ENCODE measurements at places on chromosomes 11 and 22.

GRCh38 chr11:126115127-126115495 lies 52.4 kb upstream of the CDON start:
- no peak for DNase-seq

GRCh38 chr22:35231585-35232084 lies 25.7 kb upstream of the HMGXB4 start:
- DNase-seq: peak; percentile 39

GRCh38 chr22:40407021-40407761 lies 36.8 kb downstream of the SGSM3 start:
- DNase-seq: no peak

- DNase-seq: no peak
Observed at GRCh38 chr22:25051073-25051472, 98.6 kb downstream of the KIAA1671 start.

- DNase-seq: no peak
Observed at GRCh38 chr11:6481924-6482275, 599 bp downstream of the TIMM10B start.

DNA sequence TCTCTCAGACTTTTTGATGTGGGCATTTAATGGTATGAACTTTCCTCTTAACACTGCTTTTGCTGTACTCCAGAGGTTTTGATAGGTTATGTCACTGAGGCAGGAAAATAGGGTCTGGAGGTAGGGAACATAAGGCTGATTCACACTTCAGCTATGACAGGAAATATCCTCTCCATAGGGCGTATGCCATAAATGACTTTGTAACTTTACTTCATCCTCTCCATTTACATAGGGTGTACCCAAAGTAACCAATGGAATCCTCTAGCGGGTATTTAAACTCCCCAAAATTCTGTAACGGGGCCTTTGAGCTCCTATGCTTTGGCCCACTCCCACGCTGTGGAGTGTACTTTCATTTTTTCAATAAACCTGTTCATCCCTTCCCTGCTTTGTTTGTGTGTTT lies 49.5 kb downstream of the OR2AT4 start:
- DNase-seq: no peak

GRCh38 chr11:3091846-3092602 lies 34.8 kb upstream of the CARS1 start:
- peak; percentile 78 for DNase-seq

- no peak for DNase-seq
Observed at GRCh38 chr11:134711588-134711987, 299.5 kb upstream of the B3GAT1 start.

DNA sequence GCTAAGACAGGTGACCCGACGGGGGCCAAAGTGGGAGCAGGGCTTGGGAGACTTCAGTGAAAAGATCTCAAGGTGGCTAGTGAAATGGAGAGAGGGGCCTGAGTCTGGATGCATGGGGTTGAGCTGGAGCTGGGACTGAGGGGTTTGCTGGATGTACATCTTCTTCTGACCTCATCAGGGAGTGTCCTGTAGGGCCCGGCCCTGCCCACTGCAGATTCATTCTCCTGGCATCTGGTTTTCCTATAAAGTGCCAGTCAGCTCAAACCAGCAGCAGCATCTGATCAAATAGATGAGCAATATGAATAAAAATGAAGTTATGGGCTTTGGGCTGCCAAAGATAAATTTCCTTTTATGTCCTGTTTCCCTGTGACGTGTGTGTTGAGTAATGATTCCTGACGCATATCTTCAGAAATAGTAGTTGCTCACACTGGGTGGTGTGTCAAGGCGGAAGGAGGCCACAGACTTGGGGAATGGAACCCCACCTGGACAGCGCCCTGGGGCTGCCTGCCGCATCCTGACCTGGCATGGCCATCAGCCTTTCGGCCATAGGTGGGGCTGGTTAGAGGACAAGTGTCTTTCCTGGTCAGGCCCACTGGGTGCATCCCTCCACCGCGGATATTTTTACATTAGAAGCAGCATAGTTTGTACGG lies 135.4 kb downstream of the OSBP2 start:
- no peak for DNase-seq

GRCh38 chr11:4184163-4184916 lies 89.7 kb downstream of the RRM1 start:
- DNase-seq: no peak

- DNase-seq: no peak
Observed at GRCh38 chr11:38019072-38019775, 1421.2 kb upstream of the RAG2 start.

DNA sequence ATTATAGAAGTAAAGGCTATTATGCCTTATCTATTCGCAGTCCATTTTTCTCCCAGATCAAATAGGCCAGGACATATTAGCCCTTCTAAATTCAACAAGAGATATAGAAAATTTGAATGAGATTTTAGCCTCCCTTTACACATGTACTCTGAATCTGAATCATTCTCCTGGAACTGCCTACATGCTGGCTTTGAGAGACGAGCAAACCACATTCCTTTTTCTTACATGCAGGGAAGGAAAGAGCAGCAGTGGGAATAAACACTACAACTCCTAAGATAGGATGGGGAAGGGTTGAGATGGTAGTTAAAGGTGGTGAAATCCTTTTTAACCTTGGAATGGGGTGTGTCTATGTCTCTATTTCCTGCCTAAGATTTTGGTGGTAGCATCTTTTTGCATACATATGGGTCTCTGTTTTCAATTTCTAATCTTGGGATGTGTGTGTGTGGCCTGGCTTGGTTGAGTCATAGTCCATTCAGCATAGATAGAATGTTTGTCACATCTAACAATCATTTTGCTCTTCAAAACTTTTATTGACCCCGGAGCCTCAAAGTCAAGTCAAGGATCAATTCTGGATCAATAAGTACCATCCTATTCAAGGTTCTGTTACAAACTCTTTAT lies 11.1 kb upstream of the OOSP2 start:
- DNase-seq: no peak

DNA sequence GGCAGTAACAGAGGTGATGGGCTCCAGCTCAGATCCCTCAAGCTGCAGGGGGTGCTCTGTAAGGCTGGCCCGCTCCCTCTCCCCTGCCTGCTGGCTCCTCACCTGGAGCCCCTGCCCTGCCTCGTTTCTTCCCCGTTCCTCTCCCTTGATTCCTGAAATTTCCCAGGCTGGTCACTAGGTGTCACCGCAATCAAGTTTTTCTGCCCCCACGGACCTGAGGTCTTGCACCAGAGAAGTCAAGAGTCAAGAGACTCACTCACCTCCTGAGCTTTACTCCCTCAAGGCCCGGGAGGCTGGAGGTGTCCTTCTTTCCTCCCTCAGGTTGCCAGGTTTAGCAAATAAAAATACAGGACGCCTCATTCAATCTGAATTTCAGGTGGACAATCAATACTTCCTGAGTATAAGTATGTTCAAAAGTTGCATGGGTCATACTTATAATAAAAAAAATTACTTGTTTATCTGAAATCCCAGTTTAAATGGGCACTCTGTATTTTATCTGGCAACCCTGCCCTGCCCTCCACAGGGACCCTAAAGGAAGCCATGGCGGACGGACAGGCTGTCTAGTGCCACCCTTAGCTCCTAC lies 69.2 kb downstream of the SCUBE1 start:
- peak; percentile 34 for DNase-seq

- DNase-seq: peak; percentile 82
Observed at GRCh38 chr22:44192098-44192815, 11.5 kb downstream of the PARVG start.

DNA sequence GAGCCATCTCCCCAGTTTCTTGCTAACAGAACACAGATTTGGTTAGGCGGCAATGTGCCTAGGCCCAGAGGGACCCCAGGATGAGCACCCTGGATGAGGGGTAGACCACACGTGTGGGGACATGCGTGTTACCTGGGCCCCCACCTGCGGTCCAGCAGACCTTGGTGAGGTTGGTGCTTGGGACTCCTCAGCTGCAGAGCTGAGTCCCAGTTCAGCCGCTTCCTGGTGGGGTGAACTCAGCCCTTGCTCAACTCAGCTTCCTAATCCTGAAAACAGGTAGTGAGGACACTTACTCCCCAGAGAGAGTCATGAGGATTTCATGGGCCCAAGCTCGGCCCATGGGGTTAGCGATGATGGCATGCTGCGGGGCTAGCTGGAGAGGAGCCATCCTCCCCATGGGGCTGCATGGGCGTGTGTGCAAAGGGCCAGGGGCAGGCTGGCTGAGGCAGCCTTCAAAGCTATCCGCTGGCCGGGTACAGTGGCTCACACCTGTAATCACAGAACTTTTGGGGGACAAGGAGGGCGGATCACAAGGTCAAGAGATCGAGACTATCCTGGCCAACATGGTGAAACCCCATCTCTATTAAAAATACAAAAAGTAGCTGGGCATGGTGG lies 46.9 kb upstream of the SHISAL1 start:
- no peak for DNase-seq

- no peak for DNase-seq
Observed at GRCh38 chr22:21451545-21452520, 15.4 kb upstream of the TMEM191C start.

- no peak for DNase-seq
Observed at GRCh38 chr22:39528080-39528661, 4.4 kb downstream of the RPS19BP1 start.

GRCh38 chr11:45383224-45383623 lies 97.1 kb upstream of the SYT13 start:
- peak; percentile 8 for DNase-seq

Data from CD14-positive monocyte (primary cell).